AG04449 (cell line): ENCODE measurements at places on chromosomes 16 and 17.
A peak's percentile ranks its signal among the peaks of the same experiment; 100 is the strongest.

DNA sequence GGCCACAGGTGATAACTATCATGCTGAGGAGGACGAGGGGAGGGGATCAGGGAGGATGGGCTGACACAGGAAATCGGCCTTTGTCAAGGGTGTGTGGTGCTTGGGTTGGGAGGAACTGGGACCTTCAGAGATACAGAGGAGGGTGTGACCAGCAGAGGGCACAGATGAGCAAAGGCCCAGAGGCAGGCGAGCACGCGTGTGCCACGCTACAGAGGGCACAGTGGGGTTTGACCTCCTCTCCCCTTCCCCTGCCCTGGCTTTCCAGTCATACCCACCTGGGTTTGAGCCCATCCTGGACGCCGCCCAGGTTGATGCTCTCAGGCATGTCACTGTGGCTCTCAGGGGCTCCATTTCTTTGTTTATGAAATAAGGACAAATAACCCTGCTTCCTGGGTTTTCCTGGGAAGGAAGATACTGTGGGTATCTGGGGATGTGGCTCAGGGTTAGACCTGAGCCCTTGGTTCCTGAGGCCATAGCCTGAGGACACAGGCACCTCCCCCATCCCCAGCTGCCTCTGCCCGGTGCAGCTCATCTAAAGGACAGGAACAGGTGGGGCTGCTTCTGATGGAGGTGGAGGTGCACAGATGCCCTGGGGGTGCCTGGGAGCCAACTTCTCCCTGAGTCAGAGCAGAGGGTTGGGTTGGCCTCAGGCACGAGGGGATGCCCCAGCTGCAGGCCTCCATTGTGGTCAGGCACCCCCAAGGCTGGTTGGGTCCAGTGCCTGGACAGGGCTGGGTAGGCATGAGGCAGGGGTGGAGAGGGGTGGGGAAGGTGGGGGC lies 51.8 kb downstream of the BEAN1 start:
- DNase-seq = no peak

DNA sequence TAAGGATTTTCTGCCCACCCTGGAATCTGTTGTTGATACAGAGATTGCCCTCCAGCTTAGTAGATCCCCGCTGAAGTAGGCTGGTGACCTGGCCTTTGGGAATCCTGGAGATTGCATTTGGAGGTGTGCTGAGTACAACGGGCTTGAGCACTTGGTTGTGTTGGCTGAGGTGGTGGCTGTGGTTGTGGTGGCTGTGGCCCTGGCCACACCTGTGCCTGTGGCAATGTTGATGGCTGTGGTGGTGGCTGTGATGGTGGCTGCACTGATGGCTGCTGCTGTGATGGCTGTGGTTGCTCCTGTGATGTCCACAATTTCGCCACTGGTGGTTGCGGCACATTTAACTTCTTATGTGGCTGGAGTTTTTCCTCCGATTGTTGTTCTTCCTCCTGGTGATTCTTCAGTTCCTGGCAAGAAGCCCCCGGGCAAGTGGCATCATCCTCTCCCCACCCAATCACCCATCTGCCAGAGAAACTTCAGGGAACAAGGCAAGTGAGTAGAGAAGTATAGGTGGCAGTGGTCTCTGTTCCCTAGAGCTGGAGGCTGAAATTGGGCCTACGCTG lies 4.2 kb downstream of the CCDC200 start:
- no peak for DNase-seq

- DNase-seq = no peak
These were observed 1.3 kb upstream of the SLC46A1 start for GRCh38 chr17:28407130-28407973.

- no peak for DNase-seq
These were observed 43.5 kb downstream of the MARF1 start for GRCh38 chr16:15599303-15600070.

GRCh38 chr16:89061086-89061485 lies 32.6 kb upstream of the ACSF3 start:
- DNase-seq = no peak

DNA sequence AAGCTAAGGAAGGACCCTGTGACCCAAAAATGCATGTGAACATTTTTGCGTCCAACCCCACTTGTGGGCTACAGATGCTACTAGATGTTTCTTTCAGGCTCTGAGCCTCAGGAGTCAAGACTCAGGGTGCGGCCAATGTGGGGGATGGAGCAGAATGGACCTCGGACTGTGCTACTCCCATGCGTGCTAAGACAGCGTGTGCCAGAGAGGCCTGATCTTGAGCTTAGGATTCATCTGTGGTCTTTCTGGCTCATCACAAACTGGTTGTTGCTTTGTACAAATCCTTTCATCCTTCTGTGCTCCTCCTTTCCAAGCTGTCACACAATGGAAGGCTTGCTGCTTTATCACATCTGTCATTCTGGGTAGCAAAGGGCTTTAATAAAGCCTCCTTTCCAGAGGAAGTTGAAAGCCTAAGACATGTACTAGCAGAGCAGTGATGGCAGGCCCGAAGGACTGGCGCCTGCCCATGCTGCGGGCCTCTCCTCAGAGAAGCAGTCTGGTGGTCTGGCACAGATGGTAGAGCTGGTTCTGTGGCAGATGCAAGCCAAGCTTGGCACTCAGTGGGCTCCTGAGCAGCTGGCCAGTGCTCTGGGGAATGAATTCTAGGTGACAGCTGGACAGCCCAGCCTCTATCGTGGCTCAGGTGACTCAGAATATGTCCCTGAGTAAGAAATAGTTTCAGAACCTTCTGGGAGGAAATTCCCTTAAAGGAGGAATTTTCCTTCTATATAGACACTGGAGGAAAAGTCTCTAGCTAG lies 27.8 kb downstream of the COG4 start:
- DNase-seq = no peak

- DNase-seq = no peak
These were observed 1.8 kb upstream of the ALDOC start for GRCh38 chr17:28578246-28579195.

DNA sequence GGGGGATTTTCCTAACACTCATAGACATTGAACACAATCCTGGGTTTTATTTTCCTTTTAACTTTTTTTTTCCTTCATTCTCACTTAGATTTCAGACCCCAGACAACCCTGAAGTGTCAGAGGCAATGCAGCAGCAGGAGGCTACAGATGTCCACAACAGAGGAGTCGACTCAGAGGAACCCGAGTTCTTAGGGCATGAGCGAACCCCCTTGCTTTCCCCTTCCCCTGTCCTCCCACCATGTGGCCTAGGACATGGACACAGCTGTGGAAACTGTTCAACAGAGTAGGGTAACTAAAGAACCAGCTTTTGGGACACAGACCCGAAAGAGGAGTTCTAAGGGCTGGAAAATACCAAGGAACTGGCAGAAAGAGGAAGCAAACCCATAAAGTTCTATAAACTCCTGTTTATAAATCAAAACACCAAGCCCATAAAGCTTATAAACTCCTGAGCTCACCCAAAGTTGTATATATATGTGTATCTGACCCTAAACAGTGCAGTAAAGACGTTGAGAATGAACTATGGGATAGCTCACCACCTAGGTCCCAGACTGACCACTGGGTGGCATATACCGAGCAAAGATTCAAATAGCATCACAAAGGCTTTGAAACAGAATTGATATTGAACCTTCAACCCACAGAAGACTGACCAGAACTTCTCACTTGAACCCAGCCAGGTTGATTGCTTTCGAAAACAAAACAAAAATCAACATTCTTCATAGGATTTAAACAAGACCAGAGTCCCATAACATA lies 33.9 kb downstream of the CMTM4 start:
- no peak for DNase-seq

DNA sequence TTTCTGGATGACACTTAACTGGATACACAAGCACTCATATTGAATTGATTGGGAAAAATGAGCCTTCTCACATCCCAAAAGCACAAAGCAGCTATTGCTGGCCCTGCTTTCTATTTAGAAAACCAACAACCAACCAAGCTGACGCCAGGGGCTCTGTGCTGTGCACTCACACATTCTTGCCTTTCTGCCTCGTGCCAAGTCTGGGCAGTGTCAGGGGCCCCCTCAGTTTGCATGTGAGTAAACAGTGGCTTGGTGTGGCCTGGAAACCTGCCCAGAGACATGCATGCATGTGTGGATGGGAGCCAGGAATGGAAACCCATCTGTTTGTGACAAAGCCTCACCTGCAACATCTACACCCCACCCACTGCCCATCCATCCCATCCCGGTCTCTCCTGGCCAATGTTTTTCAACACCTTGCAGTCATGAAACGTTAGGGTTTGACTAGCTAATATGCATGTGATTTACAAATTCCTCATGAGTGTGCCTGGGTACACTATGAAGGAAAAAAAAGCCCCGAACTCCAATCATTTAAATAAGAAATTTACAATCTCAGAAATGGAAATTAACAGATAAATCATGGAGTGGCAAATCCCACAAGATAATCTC lies 20.4 kb downstream of the MIEF2 start:
- no peak for DNase-seq

GRCh38 chr16:1265090-1265630 lies 9.3 kb downstream of the TPSD1 start:
- DNase-seq = no peak

GRCh38 chr16:20911361-20911760 lies 10.8 kb downstream of the LYRM1 start:
- no peak for DNase-seq

GRCh38 chr17:39995438-39995837 lies 14.8 kb downstream of the PSMD3 start:
- DNase-seq = no peak

DNA sequence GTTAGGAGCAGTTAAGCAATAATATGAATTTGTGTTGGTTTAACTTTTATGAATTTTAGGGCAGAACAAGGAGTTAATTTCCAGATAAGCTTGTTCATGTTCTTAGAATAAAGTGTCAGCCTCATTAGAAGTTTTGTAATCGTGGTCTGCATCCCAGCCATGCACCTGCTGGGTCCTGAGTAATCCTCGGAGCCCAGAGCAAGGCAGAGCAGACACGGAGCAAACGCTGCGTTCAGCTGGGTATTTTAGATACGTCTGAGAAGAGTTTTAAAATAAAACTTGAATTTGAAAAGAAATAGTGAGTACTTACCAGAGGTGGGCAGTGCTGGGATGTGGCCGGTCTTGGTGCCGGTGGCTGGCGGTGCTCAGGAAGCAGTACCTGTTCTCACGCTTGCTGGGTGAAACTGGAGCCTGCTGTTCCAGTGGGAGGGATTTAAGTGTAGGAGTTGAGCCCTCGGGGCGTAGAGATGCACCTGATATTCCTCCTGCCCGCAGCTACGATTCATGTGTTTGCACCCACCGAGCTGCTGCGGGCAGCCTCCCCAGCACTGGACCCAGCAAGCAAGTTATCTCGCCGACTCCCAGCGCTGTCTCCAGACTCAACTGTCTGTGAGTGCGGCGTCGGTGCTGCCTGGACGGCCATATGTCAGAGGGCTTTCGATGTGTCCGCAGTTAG lies at the start of gene ZNF750:
Gene ZNF750, minus strand, starts transcription at position 406 of the 676 bp plus-strand sequence. CDS start 7,568 bp downstream, outside the sequence.
- no peak for DNase-seq

DNA sequence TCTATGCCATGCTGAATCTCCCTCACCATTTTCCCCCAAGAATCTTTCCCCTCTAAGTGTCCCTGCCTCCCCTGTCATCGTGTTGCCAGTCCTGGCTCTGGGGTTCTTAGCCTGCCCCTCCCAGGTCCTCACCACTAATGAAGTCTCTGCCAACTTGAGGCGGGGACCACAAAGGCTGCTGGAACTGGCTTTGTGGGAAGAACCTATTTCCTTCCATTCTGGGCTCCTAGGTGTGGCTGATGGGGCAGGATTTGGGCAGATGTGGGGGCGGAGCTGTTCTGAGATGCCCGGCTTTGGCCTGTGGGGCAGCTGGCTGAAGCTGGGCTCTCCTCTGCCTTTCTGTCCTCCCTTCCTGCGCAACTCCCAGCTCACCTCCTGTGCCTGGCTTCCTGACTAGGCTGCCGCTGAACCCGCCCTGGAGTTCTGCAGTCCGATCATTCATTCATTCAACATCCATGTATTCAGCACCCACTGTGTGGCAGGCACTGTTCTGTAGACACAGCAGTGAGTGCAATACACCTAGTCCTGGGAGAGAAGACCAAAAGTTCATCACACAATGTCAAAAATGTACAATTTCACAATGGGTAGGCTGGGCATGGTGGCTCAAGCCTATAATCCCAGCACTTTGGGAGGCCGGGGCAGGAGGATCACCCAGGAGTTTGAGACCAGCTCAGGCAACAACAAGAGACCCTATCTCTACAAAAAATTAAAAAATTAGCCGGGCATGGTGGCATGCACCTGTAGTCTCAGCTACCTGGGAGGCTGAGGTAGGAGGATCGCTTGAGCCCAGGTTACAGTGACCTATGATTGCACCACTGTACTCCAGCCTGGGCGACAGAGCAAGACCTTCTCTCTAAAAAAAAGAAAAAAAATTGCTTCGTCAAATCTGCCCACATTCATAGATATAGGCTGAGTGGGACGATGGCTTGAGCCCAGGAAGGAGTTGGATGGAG lies 1.9 kb upstream of the SNN start:
- DNase-seq = no peak

GRCh38 chr17:11506635-11507034 lies 91.6 kb upstream of the DNAH9 start:
- DNase-seq = no peak

DNA sequence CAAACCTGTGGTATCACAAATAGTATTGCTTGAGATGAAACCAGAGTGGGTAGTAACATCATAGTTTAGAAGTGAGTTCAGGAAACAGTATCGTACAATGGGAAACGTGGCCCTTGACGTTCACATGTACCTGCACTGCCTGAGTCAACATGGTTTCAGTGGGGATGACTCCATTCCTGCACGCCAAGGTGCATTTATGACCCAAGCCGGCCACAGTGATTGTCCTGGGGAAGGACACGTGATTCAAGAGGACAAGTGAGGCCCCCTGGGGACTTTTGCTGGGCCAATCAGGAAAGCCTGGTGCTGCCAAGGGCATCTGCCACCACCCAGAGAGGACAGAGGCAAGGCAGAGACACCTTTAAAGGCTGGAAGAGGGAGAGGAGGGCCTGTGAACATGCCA lies 119.2 kb downstream of the AXIN2 start:
- no peak for DNase-seq

GRCh38 chr17:59329176-59330052 lies 2.0 kb upstream of the YPEL2 start:
- peak; percentile 26 for DNase-seq

DNA sequence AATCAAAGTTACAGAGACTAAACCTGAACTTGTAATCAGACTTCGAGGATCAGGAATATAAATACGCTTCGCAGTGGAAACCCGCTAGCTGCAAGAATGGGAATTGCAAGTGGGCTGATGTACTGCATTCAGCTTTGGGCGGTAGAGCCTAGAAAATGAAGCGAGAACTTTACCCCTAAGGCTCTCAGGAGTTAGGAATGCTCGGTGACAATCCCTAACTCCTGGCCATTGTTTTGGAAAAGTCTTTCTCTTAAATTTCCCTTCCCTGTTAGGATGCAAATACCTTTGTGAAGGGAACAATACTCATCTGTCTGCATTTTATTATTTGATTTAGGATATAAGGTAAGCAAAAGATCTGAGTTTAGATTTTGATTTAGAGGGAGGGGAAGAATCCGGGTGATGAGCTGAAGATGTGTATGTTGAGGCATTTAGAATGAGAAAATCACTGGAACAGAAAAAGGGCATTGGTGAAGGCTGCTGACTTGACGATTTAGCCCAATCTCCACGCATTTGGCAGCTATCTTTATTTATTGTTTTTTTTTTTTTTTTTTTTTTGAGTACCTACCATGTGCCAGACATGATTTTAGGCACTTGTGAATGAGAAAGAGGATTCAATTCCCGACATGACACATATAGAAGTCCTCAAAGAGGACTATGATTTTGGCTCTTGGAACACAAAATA lies 2.2 kb upstream of the TOX3 start:
- no peak for DNase-seq
